SJCRH30 (cell line): ENCODE measurements at places on chromosomes 3 and 15.
A peak's percentile ranks its signal among the peaks of the same experiment; 100 is the strongest.

- DNase-seq, result no peak
Observed at GRCh38 chr3:36514171-36514570, 133.9 kb downstream of the STAC start.

DNA sequence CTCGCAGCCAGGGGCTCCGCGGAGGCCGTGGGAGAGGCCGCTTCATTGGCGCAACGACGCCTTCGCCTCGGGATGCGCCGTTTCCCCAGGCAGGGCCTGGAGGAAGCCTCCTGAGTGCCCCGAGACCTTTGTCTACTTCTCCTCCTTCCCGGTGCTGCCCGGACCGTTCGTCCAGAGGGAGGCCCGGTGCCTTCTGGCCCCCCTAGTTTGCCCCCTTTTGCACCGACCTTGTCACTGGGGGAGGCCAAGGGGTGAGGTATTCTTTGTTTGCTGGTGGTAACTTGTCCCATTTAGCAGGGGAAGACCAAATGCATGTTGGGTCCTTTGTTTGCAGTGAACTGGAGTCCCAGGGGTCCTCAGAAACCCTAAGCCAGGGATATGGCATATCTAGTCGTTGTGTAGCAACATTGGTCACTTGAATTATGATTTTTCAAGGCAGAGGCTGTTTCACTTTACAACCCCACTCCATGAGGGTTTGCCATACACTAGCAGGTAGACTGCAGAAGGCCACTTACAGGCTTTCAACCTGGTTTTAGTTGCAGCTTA lies 615 bp downstream of the DHX30 start:
- no peak for DNase-seq

DNA sequence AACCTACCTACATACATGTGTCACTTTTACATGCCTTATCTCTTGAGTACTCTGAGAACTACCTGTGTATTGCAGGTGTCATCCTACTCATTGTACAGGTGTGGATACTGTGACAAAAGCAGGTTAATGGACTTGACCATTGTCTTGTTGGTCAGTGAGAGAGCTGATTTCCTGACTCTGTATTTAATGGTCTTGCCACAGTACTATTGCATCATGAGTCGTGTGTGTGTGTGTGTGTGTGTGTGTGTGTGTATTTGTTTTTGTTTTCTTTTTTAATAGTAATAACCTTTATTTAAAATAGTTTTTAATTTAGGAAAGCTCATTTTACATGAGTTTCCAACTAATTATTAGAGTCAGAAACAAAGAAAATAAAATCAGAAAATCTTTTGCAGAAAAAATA lies 7.7 kb downstream of the SELENOT start:
- DNase-seq, result no peak

DNA sequence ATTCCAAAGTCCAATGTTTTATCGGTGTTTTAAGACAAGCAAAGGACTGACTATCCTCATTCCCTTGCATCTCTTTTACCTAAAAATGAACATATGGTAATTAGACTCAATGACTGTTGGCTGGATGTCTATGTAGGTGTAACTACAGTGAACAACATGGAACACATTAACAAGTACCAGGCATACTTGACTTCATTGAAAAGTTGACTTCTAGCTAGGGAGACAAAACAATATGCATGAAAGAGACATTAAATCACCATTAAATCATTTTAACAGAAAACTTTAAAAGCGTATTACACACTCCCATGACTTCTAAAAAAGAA lies 34.3 kb upstream of the ANPEP start:
- DNase-seq, result no peak

GRCh38 chr3:111861391-111861790 lies 2.3 kb downstream of the PHLDB2 start:
- DNase-seq, result peak; percentile 47

- DNase-seq, result peak; percentile 35
Observed at GRCh38 chr3:120622870-120623726, 27.0 kb downstream of the NDUFB4 start.

- no peak for DNase-seq
Observed at GRCh38 chr15:93706495-93707292, 524.7 kb upstream of the MCTP2 start.

DNA sequence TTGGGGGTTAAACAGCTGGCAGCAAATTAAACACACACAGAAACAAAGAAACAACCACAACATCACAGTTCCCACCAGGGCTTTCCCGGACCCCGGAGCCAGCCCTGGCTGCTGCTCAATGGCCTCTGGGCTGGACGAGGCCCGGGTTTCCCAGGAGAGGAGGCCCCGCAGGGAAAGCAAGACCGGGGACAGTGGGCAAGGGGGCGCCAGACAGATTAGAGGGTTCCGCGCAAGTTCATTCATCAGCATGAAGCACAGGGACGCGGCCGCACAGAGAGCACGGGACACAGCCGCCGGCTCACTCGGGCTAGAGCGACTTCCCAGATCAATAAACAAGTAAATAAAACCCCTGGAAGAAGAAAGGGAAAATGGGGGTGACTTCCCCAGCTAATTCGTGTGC lies 66.4 kb upstream of the RPL32 start:
- no peak for DNase-seq

- DNase-seq, result no peak
Observed at GRCh38 chr3:63089007-63089750, 188.9 kb upstream of the SYNPR start.

DNA sequence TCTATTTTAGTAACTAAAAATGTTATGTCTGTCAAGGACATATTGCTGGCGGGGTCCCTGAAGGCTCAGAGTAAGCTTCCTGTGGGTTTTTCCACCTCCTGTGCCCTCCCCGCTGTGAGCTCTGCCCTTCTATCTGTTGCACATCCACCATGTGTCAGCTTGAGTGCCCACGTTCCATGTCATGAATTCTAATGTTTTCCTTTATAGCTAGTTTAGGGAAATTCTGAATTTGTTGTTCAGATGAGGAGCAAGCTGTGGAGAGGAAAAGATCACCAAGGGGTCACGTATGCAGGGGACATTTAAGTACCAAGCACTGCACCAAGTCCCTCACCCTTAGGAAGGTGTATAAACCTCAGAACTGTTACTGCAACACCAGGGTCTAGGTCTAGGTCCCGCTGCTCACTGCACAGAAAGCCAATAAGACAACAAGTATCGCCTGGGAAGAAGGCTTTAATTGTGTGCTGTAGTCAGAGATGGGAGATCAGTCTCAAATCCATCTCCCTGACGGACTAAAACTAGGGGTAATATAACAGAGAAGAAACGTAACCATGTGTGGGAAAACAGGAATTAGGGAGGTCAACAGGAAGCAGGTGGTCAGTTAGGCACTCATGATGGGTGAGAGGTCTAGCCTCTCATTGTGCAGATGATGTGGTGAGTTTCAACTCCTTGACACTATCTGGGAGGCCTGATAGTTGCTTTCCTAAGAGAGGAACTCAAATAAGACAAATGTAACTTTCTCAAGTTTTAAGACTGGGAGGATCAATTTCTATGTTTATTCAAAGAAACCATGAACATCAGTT lies 9.7 kb downstream of the GP9 start:
- no peak for DNase-seq
